ENCODE measurements at places on chromosomes 2 and 18.

DNA sequence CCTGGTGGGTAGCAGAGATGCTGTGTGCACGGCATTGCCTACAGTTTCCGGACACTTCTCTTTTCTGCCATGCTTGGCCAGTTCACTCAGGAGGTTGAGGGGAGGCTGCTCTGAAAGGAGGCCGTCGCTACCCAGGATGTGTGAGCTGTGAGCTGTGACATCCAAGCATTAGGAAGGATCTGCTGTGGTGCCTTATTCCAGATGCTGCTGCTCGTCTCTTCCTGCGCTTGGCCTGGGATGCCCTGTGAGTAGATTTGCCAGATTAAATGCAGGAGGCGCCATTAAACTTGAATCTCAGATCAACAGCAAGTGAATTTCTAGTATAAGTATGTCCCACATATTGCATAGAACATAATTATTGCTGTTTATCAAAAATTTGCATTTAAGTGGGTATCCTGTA lies 124.2 kb upstream of the SIX3 start:
- no peak for DNase-seq

GRCh38 chr2:174210862-174211261 lies 37.5 kb downstream of the OLA1 start:
- no peak for DNase-seq

DNA sequence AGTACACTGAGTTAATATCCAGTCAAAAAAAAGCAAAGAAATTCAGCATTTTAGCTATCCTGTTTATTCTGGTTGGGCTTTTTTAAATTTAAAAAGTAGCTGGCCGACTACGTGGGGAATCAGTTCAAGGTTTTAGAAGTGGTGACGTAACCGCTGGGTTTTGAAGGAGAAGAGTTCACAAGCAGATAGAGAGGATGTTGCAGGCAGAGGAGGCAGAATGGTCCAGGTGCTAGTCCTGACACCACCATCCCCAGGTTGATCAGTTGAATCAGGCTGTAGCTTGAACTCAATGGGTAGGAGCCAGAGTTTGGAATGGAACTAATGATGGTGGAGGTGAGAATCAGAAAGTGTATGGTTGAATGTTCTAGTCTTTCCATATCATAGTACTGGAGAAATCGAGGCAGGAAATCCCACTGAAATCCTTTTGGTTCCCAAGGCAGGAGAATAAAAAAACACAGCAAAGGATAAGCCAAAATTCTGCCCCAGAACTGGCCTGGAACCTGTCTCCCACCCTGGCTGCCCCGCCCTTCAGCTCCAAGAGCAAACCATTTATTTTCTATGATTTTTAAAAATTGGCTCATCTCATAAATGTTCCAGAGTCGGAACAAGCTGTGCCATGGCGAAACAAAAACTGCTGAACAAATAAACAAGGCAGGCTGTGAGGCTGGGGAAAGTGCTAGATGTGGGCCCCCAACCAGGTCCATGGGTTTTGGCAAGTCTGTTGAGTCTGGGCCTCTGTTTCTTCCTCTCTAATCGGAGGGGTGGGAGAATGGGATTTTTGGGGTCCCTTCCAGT lies 44.0 kb downstream of the SLC4A1AP start:
- peak; percentile 26 for DNase-seq

- DNase-seq, result no peak
Measured at GRCh38 chr18:40159141-40160017, 1795.7 kb upstream of the PIK3C3 start.

DNA sequence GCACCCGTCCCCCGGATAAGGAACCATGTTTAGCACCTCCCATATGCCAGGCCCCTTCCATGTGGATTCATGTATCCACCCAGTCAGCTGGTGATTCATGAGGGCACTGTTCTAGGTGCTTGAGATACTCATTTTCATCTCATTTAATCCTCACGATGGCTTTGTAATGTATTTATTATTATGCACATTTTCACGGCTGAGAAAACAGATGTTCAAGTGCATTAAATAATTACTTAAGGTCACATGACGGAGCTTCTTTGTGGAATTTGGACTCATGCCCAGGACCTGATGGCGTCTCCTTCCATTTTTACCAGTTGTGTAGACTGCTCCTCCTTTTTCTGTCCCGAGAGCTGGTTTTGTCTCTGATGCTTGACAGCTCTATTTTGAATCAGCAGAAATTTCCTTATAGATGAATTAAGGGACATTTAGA lies 72.2 kb upstream of the RBM44 start:
- no peak for DNase-seq

DNA sequence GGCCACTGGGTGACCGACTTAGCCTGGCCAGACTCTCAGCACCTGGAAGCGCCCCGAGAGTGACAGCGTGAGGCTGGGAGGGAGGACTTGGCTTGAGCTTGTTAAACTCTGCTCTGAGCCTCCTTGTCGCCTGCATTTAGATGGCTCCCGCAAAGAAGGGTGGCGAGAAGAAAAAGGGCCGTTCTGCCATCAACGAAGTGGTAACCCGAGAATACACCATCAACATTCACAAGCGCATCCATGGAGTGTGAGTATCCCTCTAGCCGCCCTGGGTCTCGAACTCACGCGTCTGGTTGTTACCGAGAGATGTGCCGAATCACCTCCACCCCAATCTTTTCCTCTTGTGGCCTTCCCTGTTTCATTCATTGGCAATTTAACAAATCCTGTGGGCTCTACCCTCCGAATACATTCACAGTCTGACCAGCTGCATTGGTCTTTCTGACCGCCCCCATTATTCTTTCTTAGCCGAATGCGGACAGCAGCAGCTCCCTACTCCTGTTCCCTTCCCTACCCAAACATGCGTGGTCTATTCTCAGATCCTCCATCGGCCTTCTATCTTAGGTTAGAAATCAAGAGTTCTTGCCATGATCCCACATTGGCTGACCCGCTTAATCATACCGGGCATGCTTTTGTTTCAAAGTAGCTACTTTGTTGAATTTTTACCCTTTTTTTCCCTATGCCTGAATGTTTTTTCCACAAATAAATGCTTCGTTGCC lies 631 bp downstream of the RPL31 start:
- no peak for DNase-seq

GRCh38 chr18:79611040-79611681 lies 68.4 kb upstream of the CTDP1 start:
- no peak for DNase-seq

- DNase-seq, result no peak
Measured at GRCh38 chr18:22394428-22394827, 23.3 kb downstream of the CTAGE1 start.

- DNase-seq, result no peak
Measured at GRCh38 chr2:56077359-56077915, 106.4 kb upstream of the CCDC85A start.

DNA sequence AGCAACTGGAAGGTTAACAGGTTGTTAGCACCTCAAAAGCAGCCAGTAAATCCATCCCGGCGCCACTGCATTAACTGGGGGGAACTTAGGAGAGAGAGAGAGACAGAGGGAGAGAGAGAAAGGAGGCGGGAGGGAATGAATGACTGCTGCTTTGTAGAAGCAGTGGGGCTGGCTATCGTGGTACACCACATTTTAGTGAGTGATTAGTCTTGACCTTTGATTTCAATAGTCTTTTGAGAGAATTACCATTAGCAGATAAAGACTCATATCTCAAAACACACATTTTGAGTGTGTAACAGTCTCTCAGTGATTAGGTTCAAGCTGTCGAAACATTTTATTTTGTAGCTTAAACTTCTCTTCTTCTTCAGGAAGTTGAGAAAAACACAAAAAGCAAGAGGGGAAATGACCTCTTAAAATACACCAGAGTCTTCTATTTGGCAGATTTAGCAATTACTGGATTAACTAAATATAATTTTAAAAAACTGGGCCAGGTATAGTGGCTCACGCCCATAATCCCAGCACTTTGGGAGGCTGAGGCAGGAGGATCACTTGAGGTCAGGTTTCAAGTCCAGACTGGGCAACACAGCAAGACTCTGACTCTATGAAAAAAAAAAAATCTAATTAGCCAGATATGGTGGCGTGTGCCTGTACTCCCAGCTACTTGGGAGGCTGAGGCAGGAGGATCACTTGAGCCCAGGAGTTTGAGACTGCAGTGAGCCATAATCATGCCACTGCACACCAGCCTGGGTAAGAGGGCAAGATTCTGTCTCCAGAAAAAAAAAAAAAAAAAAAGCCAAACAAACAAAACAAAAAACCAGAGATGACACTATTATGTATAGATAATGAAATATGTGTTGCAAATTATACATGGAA lies 22.0 kb upstream of the PNO1 start:
- DNase-seq, result no peak

DNA sequence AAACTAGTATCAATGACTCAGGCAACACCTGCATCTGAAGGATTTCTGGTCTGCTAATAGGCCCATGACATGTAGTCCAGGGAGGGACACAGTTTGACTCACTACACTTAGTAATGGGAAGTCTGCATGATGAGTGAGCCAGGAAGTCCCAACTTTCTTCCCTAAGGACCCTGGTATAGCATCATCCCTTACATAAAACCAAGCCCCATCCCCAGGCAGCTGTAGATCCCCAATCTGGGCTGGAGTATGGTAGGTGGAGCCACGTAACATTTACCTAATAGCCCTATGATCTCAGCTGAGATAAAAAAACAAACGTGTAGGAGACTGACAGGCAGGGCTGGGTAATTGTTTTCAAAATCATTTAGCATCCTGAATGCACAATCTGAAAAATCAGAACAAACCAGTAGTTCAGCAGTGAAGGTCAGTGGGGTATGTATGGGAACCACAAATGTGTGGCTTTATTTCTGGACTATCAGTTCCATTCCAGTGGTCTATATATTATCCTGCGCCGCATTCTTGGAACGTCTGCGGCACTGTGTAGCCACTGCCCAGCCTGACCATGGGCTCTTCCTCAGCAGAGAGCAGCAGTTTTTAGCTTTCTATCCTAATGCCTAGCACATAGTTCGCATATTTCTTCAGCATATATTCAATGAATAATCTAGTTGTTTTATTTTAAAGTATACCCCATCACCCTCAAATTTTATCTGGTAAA lies 33.5 kb downstream of the EPB41L3 start:
- no peak for DNase-seq

DNA sequence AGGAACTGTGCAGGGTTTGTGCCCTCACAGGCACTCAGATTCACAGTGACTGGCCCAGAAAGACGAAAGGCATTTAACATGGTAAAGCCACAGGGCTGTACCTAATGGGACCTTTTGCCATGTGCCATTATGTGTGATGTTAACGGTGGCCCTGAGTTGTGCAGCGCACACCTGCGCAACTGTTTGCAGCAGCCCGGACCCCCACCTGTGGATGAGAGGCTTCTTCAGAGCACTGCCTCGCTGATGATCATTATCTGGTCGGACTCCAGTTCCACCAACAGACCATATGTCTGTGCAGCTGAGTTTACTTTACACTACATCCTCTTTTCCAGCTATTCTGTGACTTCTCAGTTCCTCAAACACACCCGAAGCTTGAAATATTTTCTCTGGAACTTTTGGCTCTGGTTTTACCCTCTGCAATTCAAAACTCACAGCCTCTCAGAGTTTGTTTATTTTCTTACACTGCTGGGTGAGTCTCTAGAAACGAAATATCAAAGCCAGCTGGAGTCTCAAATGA lies 35.6 kb upstream of the UBE2F start:
- DNase-seq, result no peak

GRCh38 chr2:177314194-177314593 lies 49.7 kb upstream of the NFE2L2 start:
- no peak for DNase-seq

- no peak for DNase-seq
Measured at GRCh38 chr2:232927032-232927792, 57.1 kb downstream of the SNORC start.

DNA sequence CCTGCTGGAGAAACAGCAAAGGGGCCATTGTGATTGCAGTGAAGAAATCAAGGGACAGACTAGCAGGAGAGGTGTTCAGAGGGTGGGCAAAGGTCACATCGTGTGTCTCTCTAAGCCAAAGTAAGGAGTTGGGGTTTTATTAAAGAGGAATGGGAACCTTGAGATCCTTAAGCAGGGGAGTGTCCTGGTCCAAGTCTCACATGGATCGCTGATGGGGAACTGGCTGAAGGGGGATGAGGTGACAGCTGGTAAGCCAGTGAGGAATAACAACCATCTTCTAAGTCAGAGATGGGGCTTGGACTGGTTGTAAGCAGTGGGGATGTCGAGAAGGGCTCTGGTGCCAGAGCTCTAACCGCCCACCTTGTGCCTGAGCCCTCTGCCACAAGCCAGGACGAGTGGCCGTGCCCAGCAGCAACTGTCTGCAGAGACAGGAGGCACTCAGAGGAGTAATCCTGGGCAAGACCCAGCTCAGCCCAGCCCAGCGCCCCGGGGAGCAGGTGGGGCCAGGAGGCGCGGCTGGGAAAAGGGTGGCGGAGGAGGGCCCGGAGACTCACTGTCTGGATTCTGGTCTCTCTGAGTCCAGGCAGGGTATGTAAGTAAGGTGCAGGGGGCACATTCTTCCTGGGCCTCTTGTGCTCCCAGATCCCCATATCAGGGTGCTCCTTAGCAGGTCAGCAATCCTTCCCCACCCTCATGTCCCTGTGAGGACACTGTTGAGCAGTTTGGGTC lies 13.7 kb downstream of the WNT10A start:
- DNase-seq, result no peak

GRCh38 chr2:109124982-109125592 lies 3.9 kb upstream of the SH3RF3 start:
- DNase-seq, result no peak

- DNase-seq, result no peak
Measured at GRCh38 chr2:172244419-172245130, 141.9 kb upstream of the DLX2 start.

DNA sequence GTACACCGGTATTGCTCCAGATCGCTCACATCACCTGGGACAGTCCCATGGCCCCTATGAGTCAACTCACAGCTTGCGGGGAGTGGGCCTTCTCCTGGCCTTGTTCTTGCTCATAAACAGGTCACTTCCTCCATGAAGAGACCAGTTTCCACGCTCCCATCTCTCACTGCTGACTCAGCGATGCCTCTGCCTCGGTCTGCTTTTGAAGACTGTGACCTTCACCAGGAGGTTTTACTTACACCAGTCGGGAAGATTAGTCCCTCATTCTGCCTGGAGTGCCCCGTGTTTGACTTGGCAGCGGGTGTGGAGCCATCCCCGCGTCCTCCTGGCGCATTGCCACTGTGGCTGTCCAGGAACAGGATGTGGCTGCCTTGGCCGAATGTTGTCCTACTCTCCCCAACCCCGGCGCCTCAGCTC lies 159.8 kb downstream of the RHBDD1 start:
- DNase-seq, result no peak

GRCh38 chr2:241721852-241722251 lies 12.6 kb upstream of the D2HGDH start:
- no peak for DNase-seq

GRCh38 chr2:127185093-127185492 lies 35.0 kb downstream of the CYP27C1 start:
- no peak for DNase-seq

GRCh38 chr2:13916066-13916465 lies 716.5 kb upstream of the LRATD1 start:
- no peak for DNase-seq

- no peak for DNase-seq
Measured at GRCh38 chr18:40004246-40004645, 1950.8 kb upstream of the PIK3C3 start.

GRCh38 chr2:112683550-112684414 lies 37.0 kb upstream of the NT5DC4 start:
- no peak for DNase-seq

- DNase-seq, result no peak
Measured at GRCh38 chr2:38269421-38269820, 107.7 kb downstream of the ATL2 start.

Data from gastrocnemius medialis (tissue), 4 donors.